ENCODE measurements at places on chromosomes 1 and 21.

DNA sequence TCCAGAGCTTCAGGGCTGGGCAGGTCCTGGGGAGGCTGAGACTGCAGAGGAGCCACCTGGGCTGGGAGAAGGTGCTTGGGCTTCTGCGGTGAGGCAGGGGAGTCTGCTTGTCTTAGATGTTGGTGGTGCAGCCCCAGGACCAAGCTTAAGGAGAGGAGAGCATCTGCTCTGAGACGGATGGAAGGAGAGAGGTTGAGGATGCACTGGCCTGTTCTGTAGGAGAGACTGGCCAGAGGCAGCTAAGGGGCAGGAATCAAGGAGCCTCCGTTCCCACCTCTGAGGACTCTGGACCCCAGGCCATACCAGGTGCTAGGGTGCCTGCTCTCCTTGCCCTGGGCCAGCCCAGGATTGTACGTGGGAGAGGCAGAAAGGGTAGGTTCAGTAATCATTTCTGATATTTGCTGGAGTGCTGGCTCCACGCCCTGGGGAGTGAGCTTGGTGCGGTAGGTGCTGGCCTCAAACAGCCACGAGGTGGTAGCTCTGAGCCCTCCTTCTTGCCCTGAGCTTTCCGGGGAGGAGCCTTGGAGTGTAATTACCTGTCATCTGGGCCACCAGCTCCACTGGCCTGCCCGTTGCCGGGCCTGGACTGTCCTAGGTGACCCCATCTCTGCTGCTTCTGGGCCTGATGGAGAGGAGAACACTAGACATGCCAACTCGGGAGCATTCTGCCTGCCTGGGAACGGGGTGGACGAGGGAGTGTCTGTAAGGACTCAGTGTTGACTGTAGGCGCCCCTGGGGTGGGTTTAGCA, 9.3 kb downstream of the MYBPH start:
- DNase-seq = no peak

- no peak for DNase-seq
Measured at GRCh38 chr1:112877750-112878149, 78.2 kb downstream of the SLC16A1 start.

- DNase-seq = no peak
Measured at GRCh38 chr1:97895278-97895677, 25.6 kb downstream of the DPYD start.

DNA sequence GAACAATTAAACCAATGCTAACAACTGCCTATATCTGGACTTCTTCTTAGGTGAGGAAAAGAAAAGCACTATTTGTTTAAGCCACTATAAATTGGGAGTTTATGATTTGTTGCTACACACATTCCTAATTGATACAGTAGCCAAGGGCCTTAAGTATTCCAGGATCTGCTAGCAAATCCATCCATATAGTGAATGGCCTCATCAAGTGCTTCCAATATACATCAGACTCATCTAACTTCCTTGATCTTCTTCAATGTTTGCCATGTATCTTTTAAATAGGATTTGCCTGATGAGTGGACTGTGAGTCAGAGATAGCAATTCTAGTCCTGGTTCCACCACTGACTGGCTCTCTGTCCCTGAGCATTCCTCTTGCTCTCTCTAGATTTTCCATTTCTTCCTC, 430.2 kb downstream of the OMA1 start:
- no peak for DNase-seq

GRCh38 chr1:51624855-51625254, 8.0 kb downstream of the OSBPL9 start:
- no peak for DNase-seq

- DNase-seq = no peak
Measured at GRCh38 chr1:1273209-1273511, 494 bp downstream of the UBE2J2 start.
